ENCODE measurements at places on chromosomes 1 and 21.

DNA sequence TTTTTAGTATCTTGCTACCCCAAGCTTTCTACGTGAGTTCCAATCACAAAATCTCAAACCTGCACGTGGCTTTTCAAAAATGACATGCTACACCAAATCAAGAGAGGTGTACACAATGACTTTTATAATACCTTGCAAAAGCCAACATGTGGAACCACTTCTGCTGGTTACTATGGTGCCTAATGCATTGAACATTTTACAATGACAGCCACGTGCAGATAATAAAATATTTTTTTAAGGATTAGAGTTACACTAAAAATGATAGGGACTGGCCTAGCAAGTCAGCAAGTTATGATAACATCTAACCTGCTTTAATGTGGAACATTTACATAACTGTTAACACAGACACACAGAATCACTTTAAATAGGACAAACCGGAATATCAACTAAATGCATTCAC is 30.2 kb downstream of the EYA3 start:
- no peak for DNase-seq

DNA sequence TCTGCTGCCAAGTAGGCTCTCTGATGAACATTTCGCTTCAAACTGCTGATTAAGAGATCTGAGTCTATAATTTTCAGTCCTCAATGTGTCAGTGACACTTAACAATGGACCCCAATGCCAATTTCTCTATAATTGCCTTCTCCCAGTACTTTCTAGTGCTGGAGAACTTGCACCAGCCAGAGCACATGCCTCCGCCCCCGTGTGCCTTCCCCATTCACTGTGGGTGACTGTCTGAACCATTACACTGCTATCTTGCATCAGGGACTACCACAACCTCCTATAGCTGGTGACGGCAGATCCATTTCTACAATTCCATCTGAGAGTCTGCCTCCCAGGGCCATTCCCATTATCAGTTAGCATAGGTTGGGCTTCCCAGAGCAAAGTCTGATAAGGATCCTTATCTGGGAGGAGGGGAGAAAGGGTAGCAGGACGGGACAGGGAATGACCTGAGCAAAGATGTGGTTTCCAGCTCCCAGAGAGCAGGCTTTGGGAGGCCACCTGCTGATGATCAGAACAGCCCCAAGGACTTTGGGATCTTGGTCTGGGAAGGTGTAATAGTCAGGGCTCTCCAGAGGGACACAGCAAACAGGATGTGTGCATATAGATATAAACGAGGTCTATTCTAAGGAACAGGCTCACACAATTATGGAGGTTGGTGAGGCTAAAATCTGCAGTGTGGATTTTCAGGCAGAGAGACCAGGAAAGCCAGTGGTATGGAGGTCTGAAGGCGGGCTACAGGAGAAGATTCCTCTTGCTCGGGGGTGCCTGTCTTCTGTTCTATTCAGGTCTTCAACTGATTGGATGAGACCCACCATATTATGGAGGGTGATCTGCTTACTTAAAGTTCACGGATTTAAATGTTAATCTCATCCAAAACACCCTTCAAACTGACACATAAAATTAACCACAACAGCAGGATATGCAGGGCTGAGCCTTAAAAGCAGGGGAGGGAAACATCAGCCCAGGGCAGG is 238.2 kb downstream of the PTPRU start:
- no peak for DNase-seq

DNA sequence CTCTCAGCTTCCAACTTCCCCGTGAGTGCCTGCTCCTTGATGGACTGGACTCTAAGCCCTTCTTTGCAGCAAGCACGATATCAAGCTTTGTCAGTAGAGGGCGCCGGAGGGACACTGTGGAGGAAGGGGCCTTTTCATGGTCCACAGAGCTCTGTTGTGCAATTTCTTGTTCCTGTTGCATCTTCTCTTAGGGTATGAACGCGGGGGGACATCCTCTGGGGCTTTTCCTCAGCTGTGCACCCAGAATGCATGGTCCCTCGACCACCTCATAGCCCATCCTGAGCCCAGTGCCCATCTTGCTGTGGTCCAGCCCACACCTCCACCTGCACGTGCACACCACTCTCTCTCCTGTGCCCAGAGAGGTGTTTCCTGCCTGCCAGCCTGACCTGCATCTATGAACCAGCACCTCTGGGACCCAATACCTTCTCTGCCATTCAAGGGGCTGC is 556.8 kb downstream of the PTPRU start:
- DNase-seq: peak; percentile 52

GRCh38 chr1:17328855-17329254 is 20.9 kb downstream of the PADI4 start:
- no peak for DNase-seq

DNA sequence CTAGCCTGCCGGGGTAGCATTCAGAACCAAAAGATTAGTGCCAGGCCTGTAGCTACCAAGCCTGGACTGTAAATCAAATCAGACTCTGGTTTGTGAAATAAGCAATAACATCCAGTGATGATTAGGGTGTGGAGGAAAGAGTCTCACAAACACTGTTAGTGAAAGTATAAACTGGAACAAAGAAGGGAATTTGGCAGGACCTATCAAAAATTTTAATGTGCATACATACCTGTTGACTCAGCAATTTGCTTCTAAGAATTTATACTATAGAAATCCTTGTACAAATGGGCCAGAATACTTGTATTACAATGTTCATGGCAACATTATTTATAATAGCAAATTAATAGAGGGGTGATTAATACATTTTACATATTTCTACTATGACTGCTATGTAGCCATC is 109.8 kb upstream of the WARS2 start:
- no peak for DNase-seq

DNA sequence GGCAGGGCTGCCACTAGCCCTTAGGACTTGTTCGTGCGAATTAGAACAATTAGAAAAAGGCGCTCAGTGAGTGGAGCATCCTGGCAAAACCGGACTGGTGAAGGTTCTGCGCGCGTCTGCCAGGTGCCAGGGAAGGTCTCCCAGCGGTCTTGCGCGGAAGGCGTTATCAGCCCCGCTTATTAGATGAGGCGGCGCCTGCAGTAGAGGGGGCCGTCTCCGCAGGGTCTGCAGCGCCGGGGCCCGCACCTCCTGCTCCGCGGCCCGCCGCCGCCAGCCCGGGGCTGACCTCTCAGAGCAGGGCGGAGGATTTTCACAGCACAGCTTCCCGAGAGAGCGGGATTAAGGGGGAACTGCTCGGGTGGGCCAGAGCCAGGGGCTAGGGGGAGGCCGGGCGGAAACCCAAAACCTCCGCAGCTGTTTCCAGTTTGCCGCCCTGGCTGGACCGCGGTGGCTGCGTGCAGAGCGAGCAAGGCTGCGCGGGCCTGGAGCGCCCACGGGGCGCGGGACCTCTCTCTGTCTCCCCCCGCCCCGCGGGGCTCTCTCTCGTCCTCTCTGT is 155.2 kb downstream of the FOXD2 start:
- no peak for DNase-seq

DNA sequence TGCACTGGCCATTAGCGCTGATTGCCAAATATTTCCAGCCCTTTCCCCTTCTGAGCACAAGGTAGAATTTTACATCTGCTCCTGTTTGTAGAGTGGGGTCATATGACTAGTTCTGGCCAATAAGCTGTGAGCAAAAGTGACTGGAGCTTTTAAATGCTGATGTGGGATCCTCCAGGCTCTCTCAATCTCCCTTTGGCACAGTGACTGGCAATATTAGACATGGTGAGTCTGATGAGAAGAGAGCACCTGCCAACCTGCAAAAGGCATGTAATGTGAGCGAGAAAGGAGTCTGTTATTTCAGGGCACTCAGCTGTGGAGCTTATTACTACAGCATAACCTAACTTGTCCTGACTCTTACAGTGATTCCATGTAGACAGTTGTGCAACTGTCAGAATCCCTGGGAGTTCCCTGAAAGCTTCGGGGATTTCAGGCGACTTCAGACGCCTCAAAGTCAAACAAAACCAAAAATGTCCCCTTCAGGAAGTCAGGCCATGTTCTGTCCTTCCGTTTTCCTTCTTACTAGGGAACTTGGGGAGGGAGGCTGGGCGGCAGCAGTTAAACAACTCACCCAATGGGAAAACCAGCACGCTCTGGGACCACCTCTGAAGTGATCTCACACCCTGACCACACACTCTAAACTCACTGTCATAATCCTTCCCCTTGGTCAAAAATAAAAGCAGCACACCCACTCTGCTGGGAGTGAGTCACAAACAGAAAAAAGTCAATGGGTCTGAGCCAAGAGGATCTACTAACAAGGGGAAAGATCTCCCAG is 3.6 kb upstream of the RASSF5 start:
- peak; percentile 57 for DNase-seq

DNA sequence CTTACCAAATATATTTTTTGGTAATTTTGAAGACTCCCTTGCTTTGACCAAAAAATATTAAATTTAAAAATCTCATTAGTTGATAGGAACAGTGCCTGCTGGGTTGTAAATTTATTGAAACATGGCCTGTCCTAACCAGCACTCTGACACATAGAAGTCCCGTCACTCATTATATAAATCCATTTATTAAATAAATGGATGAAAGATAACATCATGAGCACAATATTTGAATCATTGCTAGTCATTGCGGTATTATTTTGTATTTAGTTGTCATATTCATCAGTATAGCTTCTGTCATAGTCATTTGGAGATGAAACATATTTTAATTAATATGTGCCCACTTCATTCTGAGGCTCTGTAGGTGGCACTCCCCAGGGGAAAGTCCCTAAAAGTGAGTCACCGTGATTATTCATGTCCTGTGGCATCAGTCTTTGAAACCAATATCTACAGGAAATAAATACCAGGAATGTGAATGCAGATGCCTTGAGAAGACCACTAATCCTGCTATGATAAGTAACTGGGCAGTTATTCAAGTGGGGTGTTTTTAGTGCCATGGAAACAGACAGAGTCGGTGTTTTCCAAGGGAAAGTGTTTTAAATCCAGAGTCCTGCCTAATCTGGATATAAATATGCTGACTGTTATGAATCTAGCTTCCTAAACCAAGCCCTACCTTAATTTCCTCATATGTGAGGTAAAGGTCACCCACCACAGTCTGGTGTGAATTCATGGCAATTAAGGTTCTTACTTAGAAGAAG is 302.0 kb downstream of the DUSP10 start:
- no peak for DNase-seq

- no peak for DNase-seq
Observed at GRCh38 chr1:224106568-224107281, 7.2 kb upstream of the FBXO28 start.

DNA sequence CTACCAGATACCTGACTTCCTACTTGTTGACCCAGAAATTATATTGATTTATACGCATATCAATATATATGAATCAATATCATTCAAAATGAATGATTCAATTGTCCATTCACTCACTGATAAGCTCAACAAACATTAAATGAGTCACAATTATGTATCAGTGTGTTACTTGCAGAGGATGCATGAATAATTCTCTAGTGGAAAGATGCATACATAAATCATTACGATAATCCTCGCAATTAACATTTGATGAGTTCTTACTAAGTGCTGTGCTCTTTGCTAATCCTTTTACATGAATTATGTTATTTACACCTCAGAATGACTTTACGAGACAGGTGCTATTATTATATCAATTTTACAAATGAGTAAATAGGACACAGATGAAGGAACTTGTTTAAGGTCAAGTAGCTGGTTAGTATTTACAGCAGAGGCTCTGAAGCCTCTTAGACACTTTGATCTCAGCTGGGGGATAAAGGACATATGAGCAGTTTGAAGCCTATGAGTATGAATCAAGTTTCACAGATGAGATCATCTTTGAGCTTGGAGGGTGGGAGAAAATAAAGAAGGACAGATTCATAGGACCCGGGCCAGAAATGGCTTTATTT is 112.8 kb upstream of the ADAMTS5 start:
- no peak for DNase-seq

GRCh38 chr1:194300776-194301175 is 1114.4 kb upstream of the B3GALT2 start:
- DNase-seq: no peak

DNA sequence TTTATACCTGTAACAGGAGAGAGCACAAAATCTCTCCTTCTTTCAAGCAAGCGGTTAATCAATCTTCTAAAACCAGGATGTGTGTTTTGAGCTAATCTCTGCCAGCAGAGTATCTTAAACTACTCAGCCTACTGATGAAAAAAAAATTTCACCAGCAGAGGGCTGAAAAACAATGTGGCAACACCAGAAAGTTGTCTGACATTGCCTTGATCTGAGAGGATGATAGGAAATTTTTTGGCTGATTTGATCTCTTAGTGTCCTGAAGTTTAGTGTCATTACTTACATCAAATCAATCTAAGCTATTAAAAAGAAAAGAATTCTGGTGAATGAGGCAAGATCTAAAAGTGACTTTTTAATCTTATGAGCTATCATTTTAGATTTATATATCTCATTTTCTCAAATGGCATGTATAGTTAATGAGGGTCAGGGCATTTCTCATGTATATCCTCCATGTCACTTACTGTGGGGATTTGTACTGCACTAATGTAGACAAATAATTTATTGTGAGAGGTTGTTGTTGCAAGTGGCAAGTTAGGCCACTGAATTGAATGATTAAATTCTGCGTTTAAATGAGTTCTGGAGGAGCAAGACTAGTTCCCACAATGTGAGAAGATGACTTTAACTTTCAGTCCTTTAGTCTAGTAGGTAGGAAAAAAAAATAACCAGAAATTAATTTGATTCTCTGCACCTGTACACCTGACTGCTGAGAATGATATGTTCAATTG is 10.9 kb downstream of the ADAMTS1 start:
- no peak for DNase-seq

- no peak for DNase-seq
Observed at GRCh38 chr1:150575072-150575489, 4.3 kb downstream of the MCL1 start.

- no peak for DNase-seq
Observed at GRCh38 chr1:194548071-194548470, 1361.7 kb upstream of the B3GALT2 start.

DNA sequence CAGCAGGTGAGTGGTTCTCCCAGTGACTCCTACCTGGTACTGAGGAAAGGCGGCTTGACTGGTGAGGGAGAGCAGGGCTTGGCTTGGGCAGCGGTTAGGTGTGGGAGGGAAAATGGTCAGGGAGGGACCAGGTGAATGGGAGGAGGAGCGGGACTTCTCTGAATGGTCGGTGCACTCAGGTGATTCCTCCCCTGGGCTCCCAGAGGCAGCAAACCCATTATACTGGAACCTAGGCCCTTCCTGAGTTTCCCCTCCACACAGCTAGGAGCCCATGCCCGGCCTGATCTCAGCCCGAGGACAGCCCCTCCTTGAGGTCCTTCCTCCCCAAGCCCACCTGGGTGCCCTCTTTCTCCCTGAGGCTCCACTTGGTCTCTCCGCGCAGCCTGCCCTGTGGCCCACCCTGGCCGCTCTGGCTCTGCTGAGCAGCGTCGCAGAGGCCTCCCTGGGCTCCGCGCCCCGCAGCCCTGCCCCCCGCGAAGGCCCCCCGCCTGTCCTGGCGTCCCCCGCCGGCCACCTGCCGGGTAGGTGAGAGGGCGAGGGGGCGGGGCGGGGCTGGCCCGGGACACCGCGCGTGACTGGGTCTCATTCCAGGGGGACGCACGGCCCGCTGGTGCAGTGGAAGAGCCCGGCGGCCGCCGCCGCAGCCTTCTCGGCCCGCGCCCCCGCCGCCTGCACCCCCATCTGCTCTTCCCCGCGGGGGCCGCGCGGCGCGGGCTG is 2.3 kb downstream of the ARTN start:
- DNase-seq: no peak

DNA sequence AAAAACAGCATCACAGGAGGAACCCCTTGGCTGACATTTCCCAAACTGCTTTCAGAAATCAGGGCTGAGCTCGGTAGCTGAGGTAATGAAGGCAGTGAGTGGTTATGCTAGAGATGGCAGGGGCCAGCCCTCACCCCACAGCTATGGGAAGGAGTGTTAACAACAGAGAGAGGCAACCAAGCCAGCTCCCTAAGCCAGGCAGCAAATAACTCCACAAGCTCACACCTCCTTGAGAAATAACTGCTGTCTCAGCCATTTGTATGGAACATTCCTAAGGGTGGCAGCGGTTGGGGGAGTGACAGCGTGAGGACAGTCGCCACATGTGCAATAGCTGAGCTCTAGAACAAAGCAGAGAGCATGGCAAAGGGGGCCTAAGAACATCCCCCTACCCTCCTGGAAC is 42.6 kb downstream of the LMX1A start:
- no peak for DNase-seq

Measured in stimulated activated CD8-positive, alpha-beta memory T cell treated with anti-CD3 and anti-CD28 coated beads, Interleukin-4, amount 100 ng/mL, for 24 hours (primary cell).